ENCODE measurements at places on chromosomes 6 and 20. TPM values are rescaled to one million over a fixed set of nuclear protein-coding genes. Genes with fewer than 3 reads are reported as not detected.

The PRPH2 gene
- not detected for total RNA-seq

The CALHM6 gene
- total RNA-seq, result 3.2 TPM

The NKX2-4 gene
- total RNA-seq, result not detected

The MAFB gene
- 0.18 TPM for total RNA-seq

The PDE10A gene
- total RNA-seq, result not detected

The BMP7 gene
- total RNA-seq, result not detected
